Pulmonary artery endothelial cell (primary cell): ENCODE measurements at places on chromosomes 3 and 15.

DNA sequence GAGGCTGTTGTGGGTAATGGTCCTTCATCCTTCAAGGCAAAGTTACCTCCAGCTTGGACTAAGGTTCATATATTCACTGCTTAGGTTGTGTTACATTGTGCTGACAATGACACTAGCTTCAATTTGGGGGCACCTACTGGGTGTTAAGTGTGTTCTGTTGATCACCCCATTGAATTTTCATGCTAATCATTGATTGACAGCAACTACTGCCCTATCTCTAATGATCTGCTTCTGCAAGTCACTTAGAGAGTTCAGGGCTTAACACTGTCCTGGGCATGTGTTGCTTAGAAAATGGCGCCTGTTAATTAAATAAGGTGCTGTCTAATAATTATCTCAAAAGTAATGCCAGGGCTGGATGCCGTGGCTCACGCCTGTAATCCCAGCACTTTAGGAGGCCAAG lies 3.4 kb downstream of the FLNB start:
- DNase-seq: no peak

DNA sequence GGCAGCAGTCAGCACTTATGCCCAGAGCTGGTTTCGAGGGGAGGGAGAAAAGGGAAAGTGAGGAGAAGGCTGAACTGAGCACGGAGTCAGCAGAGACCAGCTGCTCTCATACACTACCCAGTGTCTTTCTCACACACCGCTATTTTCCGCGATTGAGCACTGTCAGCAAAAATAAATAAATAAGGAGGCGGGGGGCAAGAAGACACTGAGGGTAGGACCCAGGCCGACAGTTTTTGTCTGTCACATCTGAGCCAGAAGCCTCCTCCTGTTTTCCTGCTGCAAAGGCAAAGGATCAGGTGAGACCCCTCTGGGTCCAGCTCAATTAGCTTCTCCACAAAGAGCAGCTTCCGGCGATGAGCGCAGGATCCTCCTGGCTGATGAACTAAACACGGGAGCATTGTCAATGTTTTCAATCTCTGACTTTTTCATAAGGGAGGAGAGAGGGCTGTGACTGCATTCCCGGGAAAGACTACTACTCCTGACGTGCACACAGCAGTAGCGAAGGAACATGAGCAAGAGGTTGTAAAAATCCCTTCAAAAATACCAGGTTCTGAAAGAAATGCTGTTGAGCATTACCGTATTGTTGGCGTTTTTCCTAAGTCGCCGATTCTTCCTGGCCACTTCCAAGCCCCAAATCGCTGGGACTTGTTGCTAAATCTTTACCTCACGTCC lies 1.3 kb downstream of the FRMD5 start:
- DNase-seq: no peak

- no peak for DNase-seq
These were observed 21.0 kb downstream of the IFT122 start for GRCh38 chr3:129461022-129461421.

DNA sequence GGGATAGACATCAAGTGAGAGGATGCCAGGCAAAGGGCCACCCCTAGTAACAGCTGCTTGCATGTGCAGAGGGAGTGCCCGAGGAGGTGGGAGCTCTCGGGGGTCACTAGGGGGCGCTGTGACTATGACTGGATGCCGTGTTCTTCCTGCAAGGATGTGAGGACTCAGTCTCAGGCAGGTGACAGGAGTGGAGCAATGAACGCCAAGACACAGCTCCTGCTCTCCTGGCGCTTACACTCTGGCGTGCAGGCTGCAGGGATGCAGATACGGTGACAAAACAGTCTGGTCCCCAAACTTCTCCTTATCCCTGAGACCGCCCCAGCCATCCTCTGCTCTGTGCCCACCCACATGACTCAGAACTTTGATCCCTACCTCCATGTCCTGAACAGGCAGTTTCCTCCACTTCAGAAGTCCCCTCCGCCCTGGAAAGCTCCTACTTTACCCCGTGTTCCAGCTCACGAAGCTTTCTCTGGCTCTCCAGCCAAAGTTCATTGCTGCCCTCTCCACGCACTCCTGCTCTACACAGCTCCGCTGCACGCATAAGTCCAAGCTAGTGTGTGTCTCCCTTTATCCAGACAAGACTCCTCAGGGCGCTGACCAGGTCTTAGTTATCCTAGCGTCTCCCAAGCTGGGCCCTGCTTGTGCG lies 14.7 kb downstream of the RHOV start:
- peak; percentile 49 for DNase-seq

DNA sequence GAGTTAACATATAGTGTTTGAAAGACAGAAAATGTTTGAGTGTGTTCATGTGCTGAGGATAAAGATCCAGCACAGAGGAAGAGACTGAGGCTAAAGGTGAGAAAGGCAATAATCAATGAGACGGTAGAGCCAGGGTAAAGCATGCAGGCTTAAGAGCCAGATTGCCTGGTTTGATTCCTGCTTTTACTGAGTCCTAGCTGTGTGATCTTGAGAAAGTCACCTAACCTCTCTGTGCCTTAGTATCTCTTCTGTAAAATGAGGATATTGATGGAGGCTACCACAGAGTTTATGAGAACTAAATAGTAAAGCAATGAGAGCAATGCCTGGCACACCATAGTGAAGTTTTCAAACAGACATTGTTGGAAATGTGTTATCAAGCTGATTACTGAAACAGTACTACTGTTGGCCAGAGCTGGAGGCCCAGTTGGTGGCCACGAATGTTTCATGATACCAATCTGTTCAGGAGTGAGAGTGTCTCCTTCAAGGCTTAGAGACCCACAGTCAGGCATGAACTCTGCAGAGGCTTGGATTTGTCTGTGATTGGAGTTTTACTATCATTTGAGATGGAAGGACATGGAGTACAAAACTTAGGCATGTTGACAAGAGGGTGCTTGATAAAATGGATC lies 26.8 kb downstream of the IL16 start:
- DNase-seq: no peak

DNA sequence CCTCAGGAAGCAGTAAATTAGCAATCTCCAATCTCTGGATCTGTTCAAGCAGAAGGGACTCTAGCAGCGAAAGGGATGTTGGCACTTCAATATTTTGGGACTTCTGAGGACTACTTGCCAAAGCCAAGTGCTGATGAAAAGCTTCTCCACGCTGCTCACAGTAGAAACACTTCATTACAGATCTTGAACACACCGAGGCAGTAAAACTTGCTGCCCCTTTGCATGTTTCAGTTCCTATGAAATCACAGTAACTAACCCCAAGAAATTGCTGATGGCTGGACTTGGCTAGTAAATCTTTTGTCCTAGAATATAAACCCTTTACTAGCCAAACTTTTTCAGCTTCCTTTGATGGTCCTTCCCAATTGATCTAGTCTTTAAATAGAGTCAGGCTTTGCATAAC lies 750.5 kb upstream of the GRM7 start:
- DNase-seq: no peak

DNA sequence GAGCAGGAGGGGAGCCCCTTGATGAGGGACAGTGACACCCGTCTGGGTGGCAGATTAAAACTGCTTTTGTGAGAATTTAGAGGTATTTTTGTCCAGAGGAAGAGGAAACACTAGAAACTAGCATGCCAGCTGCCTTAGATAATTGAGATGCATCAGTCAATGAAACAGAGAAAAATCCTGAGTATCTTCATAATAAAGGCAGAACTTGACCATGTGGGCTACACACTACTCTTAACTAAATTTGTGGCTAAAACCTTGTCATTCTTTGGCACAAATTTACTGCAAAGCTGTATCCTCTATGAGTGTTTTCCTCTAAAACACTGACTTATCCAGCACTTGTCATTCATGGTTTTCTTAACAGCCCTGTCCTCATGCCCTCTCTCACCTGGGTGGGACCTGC lies 259.7 kb upstream of the TPM1 start:
- no peak for DNase-seq

DNA sequence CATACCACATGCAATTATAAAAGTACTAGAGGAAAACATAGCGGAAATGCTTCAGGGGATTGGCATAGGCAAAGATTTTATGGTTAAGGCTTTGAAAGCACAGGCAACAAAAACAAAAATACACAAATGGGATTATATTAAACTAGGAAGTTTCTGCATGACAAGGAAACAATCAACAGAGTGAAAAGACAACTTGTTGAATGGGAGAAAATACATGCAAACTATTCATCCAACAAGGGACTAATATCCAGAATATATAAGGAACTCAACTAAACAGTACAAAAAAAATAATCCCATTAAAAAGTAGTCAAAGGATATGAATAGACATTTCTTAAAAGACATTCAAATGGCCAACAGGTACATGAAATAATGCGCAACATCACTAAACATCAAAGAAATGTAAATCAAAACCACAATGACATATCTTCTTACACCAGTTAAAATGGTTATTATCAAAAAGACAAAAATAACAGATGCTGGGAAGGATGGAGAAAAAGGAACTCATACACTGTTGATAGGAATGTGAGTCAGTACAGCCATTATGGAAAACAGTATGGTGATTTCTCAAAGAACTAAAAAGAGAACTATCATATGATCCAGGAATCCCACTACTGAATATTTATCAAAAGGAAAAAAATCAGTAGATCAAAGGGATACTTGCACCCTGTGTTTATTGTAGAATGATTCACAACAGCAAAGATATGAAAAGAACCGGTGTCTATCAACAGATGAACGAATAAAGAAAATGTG lies 39.1 kb downstream of the COPS2 start:
- DNase-seq: no peak
